Stimulated activated CD8-positive, alpha-beta memory T cell treated with anti-CD3 and anti-CD28 coated beads, Interleukin-4, amount 100 ng/mL, for 4 hours (primary cell): ENCODE measurements at places on chromosomes 3 and 15.

DNA sequence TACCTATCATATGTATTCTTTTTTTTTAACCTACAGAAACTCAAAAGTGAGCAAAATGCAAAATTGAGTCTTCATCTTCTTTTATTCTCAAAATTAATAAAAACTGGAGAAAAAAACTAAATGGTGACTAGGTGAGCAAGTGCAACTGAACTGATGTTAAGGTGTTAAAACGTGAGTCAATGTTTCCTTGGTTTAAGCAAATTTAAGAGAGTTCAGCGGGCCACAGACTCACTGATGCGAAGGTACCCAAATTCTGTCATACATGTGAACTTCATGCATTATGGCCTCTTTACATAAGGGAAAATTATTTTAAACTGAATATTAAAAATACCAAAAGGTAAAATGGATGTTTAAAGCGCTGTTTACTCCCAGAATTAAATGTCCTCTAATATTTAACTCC, 206.6 kb downstream of the FOXP1 start:
- DNase-seq = no peak

DNA sequence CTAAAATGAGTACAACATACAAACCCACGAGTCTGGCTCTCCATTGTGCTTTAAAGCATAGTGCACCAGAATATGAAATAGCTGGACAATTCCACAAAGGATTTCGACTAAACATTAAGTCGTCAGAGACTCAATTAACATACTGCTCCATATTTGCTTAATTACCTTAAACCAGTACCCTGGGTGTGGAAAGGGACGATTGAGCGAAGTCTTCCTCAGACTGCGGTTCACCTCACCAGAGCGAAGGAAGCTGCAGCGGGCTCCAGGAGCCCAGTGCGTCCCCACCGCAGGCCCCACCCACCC, 218 bp upstream of the TRPC1 start:
- DNase-seq = no peak

DNA sequence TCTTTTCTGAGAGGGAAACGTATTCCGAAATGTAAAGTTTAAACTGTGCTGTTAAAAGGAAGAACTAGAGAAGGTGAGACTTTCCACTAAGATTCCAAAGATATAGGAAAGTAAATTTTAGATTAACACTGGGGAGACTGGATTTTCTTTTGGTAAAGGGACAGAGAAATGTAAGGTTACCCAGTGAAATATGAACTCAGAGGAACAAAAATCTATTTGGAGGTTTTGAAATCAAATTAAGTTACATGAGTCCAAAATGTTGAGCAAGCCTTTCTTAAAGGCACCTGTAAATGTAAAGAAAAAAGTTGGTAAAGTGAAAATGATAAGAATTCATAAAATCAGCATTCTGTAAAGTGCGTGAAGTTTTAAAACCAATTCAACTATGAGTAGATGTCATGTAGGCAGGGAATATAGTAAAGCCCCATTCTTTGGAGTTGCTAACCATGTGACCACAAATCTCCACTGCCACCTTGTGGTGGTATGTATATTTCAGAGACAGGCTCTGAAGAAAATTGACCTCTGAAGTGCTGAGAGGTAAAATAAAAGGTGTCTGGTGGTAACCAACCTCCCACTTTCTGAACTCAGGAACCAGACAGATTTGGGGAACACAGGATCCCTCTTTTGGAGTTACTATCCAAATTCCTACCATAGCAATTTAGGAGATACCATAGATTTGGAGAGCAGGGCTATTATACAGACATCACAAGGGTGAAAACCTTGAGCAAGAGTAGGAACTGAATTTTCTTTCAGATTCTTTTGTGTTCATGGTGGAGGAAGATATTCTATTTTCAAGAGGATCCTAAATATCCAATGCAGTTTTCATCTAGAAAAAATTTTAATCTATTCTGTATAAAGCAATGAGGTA, 215.3 kb downstream of the ROBO2 start:
- no peak for DNase-seq

GRCh38 chr15:70974004-70974832, 81.6 kb downstream of the LRRC49 start:
- DNase-seq = no peak

DNA sequence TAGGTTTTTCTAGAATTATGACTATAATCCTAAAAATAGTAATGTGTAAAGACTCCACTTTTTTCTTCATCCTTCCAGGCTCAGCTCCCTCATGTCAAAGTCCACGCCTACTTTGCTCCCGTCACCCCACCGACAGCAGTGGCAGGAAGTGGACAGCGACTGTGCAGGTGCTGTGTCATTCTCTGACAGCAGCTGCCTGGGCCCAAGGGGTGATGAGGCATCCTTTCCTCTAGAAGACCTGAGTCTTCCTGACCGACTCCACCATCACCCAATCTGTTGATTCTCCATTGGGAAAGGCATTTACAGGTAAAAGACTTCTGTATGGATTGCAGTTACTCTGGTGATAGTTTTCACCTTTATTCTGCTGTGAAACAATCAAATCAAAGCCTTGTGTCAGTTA, 54.8 kb downstream of the UBP1 start:
- no peak for DNase-seq

- no peak for DNase-seq
These were observed 128.2 kb downstream of the LRRK1 start for GRCh38 chr15:101047301-101047781.

DNA sequence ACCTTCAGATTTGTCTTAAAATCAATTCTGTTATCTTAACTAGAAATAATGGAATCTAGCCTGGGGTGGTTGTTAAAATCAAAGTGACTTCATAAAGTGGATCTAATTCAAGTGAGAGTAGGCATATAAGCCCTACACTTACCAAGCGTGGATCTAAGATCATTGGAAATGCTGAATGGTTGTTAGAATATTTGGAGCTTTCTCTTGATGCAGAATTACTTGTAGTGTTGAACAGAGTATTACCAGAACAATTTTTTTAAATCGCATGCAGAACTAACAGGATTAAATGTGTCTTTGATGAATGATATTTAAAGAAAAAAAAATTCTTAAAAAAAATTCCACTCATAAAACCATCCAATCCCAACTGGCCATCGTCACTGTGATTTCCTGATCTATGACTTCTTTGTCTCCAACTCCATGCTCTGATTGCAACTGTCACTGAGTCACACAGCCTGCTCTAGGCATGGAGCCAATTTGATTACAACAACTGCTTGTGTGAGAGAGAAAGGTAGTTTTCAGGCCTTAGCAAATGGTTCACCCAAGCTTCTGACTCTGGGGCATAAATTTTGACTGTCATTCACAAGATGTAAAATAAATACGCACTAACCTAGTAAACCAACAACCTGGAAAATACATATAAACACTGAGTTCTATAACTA, 25.9 kb upstream of the SPRED1 start:
- no peak for DNase-seq

DNA sequence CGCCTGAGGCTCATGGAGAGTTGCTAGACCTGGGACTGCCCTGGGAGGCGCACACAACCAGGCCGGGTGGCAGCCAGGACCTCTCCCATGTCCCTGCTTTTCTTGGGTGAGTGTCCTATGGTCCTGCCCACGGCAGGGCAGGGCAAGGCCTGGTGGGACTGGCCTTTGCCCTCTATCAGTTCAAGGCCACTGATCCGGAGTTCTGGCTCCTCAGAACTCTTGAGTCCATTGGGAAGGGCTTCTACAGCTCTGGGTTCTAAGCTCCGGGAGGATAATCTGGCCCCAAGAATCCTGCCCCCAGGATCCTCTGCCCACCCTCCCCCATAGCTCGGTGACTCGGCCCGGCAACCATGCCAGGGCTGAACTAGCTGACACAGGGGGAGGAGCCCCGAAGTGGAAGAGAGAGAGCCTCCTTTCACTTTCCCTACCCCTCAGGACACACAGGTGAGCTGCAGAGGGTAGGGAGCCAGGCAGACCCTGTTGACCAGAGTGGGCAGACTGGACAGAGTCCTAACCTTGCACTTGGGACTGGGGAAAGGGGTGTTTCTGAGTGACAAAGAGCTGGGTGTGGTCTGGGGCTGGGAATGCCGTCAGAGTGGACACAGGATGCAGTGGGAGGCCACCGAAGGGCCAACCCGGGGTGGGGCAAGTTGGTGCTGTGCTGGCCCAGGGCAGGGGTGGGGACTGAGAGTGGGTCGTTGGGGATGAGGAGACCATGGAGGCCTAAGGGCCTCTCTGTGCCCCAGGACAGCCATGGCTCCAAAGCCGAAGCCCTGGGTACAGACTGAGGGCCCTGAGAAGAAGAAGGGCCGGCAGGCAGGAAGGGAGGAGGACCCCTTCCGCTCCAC, 664 bp downstream of the PARP3 start:
- DNase-seq = peak; percentile 31

DNA sequence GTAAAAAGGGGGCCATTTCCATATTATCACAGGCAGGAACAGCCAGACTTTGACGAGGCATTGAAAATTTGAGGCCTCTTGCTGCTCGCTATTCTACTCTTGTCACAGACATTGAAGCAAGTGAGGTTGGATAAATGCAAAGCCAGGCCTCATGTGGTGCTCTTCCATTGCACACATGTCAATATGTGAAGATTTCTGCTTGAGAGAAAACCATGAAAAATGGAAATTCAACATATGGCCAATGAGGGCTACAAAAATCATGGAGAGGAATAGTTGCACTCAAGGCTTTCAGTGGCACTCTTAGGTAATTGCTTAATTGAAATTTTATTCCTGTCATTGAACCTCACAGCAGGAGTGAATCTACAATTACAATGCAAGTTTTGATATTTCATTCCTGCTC, 185.6 kb upstream of the MBNL1 start:
- DNase-seq = no peak

DNA sequence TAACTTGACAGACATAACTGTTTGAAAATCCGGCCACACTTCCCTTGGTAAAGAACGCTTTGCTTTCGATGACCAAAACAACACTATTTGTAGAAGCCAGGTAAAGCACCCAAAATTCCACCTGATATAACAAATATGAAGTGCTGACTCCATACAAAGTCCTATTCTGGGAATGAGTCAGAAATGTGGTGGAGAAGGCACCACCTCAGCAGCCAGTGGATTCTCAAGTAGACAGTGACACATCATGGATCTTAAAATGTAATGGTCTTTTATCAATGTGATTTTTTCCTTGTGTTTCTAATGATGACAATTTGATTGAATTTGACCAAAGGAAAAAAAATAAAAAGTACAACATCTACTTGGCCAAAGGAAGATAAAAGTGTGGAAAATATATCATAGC, 135.0 kb upstream of the WNT5A start:
- DNase-seq = no peak

DNA sequence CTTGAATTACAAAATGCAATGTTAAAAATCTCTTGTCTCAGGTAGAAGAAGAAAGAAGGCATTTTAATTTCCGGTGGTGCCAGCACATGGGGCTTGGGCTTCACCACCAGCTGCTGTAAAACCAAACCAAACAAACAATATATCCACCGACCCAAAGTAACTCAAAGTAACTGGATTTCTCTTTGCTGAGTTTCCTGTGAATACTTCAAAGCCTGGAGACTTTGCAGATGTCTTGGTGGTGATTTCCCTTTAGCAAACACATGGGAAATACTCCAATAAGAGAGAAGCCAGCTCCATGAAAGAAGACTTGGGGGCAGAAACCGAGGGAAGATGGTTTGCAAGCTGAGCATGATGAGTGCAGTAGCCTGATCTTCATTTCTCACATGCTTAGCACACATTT, 62.6 kb downstream of the EIF4E3 start:
- DNase-seq = no peak

GRCh38 chr15:28921919-28922706, 36.3 kb downstream of the APBA2 start:
- no peak for DNase-seq

GRCh38 chr15:51232581-51232980, 105.8 kb downstream of the CYP19A1 start:
- DNase-seq = no peak

DNA sequence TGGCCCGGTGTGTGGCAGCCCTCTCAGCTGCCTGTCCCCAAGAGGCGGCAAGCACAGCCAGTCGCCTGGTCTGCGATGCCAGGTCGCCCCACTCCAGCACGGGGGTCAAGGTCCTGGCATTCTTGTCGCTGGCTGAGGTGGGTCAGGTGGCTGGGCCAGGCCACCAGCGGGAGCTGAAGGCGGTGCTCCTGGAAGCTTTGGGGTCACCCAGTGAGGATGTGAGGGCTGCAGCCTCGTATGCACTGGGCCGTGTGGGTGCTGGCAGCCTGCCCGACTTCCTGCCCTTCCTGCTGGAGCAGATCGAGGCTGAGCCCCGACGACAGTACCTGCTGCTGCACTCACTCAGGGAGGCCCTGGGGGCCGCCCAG, 20.8 kb downstream of the CAND2 start:
- no peak for DNase-seq

GRCh38 chr15:59557581-59557980, 54.0 kb upstream of the GCNT3 start:
- no peak for DNase-seq

DNA sequence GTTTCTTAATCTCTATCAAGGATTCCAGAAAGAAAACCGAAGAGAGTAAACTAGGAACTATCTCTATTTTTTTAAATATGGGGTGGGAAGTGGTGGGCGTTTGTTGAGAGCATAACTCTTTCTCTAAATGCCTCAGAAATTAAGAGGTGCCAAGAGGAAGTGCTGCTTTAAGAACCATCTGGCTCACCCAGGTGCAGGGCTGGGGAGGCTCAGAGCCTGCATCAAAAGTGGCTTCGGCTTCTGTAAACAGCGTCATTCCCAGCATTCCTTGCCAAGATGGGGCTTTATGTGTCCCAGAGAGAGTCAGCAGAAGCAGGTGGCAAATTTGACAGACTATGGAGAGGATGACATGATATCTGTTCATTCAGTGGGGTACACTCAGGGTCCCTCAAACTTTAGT, 123.3 kb upstream of the BFSP2 start:
- no peak for DNase-seq

GRCh38 chr15:38558372-38559059, 6.1 kb downstream of the RASGRP1 start:
- no peak for DNase-seq

- no peak for DNase-seq
These were observed 30.1 kb downstream of the BOC start for GRCh38 chr3:113241292-113242095.

- DNase-seq = no peak
These were observed 161.9 kb downstream of the UBE2E2 start for GRCh38 chr3:23365066-23365465.

GRCh38 chr3:10645800-10646199, 140.4 kb upstream of the ATP2B2 start:
- no peak for DNase-seq

- DNase-seq = no peak
These were observed 54.9 kb downstream of the MME start for GRCh38 chr3:155135003-155135402.

- DNase-seq = no peak
These were observed 109.6 kb downstream of the FHIT start for GRCh38 chr3:61141697-61142096.
